ENCODE measurements at places on chromosomes 1 and 21. TPM values are rescaled to one million over a fixed set of nuclear protein-coding genes. Genes with fewer than 3 reads are reported as not detected.

INAVA gene
- 0.05 TPM for total RNA-seq

ELAPOR1 gene
- total RNA-seq: 0.30 TPM

EPS15 gene
- 71.6 TPM for total RNA-seq

GORAB gene
- total RNA-seq: 10.0 TPM

CYP4A11 gene
- not detected for total RNA-seq

BLZF1 gene
- total RNA-seq: 24.2 TPM

WDR64 gene
- not detected for total RNA-seq

ZC3H11A gene
- total RNA-seq: 53.2 TPM

LHX8 gene
- total RNA-seq: not detected

TENT5C gene
- 16.7 TPM for total RNA-seq

Data from left ventricle myocardium superior (tissue), 1 donor.